ENCODE measurements at places on chromosomes 13 and 19. TPM values are rescaled to one million over a fixed set of nuclear protein-coding genes. Genes with fewer than 3 reads are reported as not detected.

DNA sequence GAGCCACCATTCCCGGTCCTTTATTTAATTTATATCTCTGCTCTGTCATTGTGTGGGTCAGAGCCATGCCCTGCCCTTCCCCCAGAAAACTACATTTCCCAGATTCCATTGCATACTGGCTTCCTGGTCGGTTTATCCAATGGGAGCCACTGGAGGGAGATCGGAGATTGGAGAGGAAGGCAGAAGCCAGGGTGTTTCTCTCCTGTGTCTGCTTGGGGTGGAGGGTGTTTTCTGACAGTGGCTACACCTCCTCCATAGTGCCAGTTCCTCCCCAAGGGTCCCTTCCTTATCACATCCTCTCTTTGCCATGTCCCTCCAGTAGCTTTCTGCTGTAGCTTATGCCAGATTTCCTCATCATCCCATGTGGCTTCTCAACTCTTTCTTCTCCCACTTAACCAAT lies 19.0 kb downstream of the OLFM2 start:
- H3K4me1 ChIP-seq = peaks cover 4% of the 10 kb centered on the region
- no peak overlapping the region for H3K27ac ChIP-seq
- peaks cover 16% of the 10 kb centered on the region for H3K27me3 ChIP-seq
- no peak for DNase-seq
- H3K4me3 ChIP-seq = no peak overlapping the region
- no peaks in the 10 kb centered on the region for H3K36me3 ChIP-seq

The PINLYP gene
- 3.2 TPM for total RNA-seq

DNA sequence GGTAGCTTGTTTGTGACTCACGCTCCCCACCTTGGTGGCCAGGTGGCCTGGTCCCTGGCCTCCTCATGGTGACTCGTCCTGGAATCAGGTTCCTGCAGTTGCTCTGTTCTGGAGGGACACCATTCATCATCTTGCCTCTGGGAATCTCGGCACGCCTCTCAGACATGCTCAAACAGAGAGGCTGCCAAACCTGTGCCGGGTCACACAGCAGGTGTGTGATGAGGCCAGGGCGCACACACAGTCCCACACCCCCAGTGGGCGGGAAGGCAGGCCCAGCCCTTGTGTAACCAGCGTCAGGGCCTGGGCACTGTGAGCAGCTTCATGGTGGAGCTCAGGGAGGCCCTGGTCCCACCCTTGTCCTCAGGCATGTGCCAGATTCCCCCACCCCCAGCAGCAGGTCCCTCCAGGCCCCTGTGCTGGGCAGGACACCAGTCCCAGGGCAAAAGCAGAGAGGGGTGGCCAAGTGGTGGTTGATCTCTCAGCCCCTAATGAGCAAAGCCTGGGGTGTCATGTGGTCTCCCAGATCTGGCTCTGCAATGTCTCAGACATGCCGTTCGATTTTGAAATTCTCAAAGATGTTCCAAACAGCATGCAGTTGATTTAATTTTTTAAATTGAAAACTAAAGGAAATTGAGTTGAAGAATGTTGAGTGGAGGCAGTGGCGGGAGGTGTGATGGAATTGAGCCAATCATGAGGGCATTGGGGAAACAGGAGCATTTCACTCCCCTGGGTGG lies 12.1 kb downstream of the CEBPA start:
- DNase-seq = no peak
- H3K4me3 ChIP-seq = no peak overlapping the region
- H3K4me1 ChIP-seq = peaks cover 3% of the 10 kb centered on the region
- no peak overlapping the region for H3K27ac ChIP-seq

DNA sequence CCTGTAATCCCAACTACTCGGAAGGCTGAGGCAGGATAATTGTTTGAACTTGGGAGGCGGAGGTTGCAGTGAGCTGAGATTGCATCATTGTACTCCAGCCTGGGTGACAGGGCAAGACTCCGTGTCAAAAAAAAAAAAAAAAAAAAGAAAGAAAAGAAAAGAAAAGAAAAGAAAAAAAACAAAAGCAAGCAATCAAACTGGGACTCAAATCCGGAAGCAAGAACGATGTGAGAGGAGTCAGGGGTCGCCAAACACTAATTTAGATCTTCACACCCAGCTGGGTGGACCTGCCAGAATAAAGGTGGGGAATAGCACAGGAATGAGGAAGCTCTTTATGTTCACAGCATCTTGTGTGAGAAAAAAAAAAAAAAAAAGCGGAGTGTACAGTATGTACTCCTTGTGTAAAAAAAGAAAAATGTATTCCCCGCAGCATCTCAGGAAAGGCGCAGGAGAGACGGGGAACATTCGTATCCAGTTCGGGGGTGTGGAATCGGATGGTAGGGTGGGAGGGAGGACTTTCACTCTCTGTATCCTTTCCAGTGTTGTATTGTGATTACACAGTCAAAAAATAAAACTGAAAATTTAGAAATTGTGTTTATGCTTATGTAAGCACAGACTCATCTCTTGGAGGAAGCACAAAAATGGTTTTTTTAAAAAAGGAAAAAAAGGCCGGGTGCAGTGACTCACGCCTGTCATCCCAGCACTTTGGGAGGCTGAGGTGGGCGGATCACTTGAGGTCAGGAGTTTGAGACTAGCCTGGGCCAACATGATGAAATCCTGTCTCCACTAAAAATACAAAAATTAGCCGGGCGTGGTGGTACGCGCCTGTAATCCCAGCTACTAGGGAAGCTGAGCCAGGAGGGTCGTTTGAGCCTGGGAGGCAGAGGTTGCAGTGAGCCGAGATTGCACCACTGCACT lies 7.6 kb downstream of the DNAJB1 start:
- peak; percentile 43 for DNase-seq
- peaks cover 14% of the 10 kb centered on the region for H3K36me3 ChIP-seq
- H3K27ac ChIP-seq = peak overlapping the region; percentile 55

DNA sequence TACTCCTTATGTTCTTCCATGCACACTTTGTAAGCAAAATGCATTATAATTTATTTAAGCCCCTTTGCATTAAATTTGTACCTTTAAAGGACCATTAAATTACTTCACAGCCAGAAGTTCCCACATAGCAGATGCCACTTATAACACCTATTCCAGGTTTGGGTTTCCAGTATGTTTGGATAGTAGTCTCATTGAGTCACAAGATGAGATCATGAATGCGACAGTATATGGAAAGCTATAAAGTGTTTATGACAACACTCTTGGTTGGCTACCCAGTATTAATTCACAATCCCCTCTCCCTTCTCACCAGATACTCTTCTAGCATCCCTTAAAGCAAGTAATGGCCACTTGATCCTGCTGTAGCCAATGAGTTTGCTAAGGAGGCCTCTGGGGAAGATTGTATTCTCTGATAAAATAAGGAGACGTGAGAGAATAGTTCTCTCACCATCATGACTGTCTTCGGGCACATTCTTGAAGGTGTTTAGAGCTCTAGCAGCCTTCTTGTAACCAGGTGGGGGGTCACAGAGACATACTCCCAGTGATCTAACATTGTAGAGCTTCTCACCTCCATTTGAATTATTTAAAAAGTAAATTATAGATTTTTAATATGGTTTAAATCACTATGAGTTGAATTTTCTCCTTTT lies 2.8 kb upstream of the LHFPL6 start:
- no peak overlapping the region for H3K4me3 ChIP-seq
- no peaks in the 10 kb centered on the region for H3K36me3 ChIP-seq
- DNase-seq = no peak
- peaks cover 33% of the 10 kb centered on the region for H3K27me3 ChIP-seq
- no peak overlapping the region for H3K27ac ChIP-seq

- H3K4me3 ChIP-seq = no peak overlapping the region
- H3K27ac ChIP-seq = no peak overlapping the region
- H3K27me3 ChIP-seq = peaks cover 11% of the 10 kb centered on the region
- no peaks in the 10 kb centered on the region for H3K36me3 ChIP-seq
These were observed 48.0 kb upstream of the WASF3 start for GRCh38 chr13:26509491-26509890.

GRCh38 chr13:35473802-35474201 lies 2.7 kb downstream of the MAB21L1 start:
- peaks cover 31% of the 10 kb centered on the region for H3K4me1 ChIP-seq
- H3K4me3 ChIP-seq = no peak overlapping the region
- peaks cover 7% of the 10 kb centered on the region for H3K36me3 ChIP-seq
- H3K27me3 ChIP-seq = peaks cover 73% of the 10 kb centered on the region
- no peak overlapping the region for H3K27ac ChIP-seq

GRCh38 chr13:70523622-70524021 lies 415.4 kb upstream of the KLHL1 start:
- H3K4me1 ChIP-seq = no peaks in the 10 kb centered on the region
- H3K36me3 ChIP-seq = no peaks in the 10 kb centered on the region
- no peaks in the 10 kb centered on the region for H3K27me3 ChIP-seq
- no peak overlapping the region for H3K4me3 ChIP-seq

The LMTK3 gene
- 2.6 TPM for total RNA-seq

The F2RL3 gene
- total RNA-seq = not detected

The NPHS1 gene
- total RNA-seq = 0.05 TPM

The C19orf38 gene
- total RNA-seq = 4.4 TPM

DNA sequence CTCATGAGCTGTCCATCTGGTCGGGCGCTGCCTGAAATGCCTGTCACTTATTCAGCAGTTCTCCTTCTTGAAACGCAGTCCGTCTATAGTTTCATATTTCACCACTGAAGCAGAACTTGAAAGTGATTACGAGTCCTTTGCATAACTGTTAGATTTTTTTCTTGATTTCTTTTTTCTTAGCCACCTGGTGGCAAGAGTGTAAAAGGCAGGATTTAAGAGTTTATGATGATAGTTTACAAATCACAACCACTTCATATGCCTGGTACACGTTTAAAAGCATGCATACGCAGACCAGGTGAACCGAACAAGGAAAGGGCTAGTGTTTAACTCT lies 45.8 kb downstream of the GGACT start:
- H3K36me3 ChIP-seq = no peaks in the 10 kb centered on the region
- no peak overlapping the region for H3K4me3 ChIP-seq
- H3K27ac ChIP-seq = no peak overlapping the region
- peak; percentile 12 for DNase-seq
- H3K27me3 ChIP-seq = no peaks in the 10 kb centered on the region
- H3K4me1 ChIP-seq = peaks cover 27% of the 10 kb centered on the region

DNA sequence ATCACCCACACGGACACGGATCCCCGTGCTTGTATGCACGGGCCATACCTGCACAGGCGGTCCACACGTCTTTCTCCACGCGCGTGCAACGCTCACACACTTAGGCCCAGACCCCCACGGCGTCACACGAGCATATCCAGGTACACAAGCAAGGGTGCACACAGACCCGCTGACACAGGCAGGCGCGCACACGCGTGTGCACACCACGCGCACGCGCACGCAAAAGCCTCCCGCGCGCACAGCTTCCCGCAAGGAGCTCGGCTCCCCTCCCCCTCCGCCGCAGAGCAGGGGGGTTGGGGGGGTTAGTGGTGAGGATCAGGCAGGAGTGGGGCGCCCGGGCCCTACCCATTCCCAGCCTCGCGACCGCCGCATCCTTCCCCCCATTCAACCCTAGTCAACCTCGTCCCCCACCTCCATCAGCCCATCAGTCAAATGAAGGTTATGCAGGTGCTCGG lies 407 bp downstream of the RAB3A start:
- H3K27ac ChIP-seq = peak overlapping the region; percentile 53
- peak; percentile 54 for DNase-seq

All from activated naive CD4-positive, alpha-beta T cell treated with anti-CD3 and anti-CD28 coated beads for 36 hours (primary cell).